Fibroblast of villous mesenchyme (primary cell): ENCODE measurements at places on chromosomes 2 and 18.

- DNase-seq = no peak
Measured at GRCh38 chr2:62300925-62301324, 105.0 kb downstream of the B3GNT2 start.

- DNase-seq = no peak
Measured at GRCh38 chr2:145235312-145235711, 715.4 kb upstream of the ZEB2 start.

GRCh38 chr2:191845248-191845715, 1.6 kb downstream of the CAVIN2 start:
- DNase-seq = peak; percentile 52

- DNase-seq = no peak
Measured at GRCh38 chr2:226747288-226747687, 52.3 kb downstream of the IRS1 start.

DNA sequence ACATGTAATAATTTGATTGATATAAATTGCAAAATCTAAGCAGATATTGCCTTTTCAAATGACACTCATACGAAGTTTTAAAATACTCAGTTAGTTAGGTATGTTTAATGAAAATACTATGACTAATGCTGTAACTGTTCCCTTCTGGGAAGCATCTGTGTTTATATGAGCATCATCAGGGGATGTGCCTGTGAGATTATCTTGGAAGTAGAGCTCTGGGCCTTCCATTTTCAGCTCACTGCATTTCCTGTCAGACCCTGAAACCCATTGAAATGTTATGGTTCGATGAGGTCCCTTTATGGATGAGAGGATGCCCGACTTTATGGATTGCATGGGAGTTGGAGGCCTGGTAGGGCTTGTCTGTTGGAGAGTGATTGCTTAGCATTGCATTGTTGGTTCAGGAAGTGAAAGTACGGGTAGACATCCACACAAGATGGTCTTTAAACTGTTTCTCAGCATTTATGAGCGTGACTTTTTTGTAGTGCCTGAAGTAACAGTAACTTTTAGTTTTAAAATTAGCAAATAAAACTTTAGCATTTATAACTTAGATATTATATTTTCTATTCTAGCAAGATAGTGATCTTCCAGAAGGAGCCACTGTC, 28.7 kb downstream of the ELP2 start:
- DNase-seq = peak; percentile 89

GRCh38 chr2:218036371-218036770, 32.7 kb upstream of the RUFY4 start:
- peak; percentile 12 for DNase-seq

DNA sequence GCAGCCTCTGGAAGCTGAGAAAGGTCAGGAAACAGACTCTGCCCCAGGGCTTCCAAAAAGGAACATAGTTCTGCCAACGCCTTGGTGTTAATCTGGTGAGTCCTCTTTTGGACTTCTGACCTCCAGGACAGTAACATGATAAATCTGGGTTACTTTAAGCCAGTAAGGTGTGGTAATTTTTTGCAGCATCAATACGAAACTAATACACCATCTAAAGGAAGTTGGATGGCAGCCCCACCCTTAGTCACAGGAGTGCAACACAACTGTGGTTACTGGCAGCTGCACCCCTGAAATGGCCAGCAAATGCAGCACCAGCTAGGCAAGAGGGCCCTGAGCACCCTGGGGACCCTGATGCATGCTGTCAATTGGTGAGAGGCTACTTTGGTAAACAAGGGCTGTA, 25.8 kb downstream of the CREG2 start:
- no peak for DNase-seq

DNA sequence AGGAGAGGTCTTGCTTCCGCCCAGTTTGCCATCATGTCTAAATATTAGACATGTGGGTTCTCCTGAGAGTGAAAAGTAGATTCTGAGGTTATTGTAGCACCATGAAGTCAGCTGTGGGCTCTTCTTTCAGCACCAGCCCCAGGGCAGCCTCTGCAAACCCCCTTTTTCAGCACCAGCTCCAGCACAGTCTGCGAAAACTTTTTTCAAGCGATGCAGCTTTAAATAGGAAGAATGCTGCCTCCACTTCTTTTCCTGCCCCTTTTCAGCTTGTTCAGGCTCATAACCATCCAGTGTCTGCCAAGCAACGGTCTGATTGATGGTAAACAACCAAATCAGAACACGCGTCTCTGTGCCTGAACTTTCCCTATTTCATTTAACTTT, at the start of gene COL5A2:
Gene COL5A2, minus strand, starts transcription at position 192 of the 381 bp plus-strand sequence. Its CDS starts 157 bp downstream, at position 35.
- DNase-seq = peak; percentile 94

DNA sequence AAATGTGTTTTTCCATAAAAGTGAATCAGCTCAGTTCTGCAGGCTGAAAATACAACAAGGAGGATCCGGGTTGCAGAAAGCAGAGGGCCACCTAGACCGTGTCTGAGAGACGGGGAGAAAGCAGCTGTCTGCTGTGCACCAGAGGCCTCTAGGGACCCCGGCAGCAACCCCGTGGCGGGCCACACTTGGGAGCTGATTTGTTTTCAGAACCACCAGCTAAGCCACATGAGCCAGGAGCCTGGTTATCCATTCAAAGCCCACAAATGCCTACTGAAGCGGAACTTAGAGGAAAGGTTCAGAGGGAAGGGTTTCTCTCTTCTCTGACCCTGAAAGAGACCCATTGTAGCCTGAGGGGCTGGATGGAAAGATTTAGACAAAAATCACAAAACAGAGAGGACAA, 28.4 kb upstream of the ID2 start:
- DNase-seq = no peak

DNA sequence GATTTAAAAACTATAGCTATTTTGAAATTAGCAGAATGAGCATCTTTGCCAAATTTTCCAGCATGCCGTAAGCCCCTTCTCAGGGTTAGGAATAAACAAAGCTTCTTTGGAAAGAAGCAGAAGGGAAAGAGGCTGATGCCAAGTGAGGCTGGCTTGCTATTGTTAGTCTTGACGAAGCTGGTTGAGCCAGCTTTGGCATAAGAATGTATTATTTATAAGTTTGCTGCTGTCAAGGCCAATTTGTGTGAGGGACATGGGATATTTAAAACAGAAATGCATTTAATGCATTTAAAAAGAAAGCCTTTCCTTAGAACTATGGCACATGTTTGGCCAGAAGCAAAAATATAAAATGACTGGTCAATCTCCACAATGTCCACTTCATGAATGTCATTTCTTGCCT, 52.5 kb upstream of the TTN start:
- no peak for DNase-seq

DNA sequence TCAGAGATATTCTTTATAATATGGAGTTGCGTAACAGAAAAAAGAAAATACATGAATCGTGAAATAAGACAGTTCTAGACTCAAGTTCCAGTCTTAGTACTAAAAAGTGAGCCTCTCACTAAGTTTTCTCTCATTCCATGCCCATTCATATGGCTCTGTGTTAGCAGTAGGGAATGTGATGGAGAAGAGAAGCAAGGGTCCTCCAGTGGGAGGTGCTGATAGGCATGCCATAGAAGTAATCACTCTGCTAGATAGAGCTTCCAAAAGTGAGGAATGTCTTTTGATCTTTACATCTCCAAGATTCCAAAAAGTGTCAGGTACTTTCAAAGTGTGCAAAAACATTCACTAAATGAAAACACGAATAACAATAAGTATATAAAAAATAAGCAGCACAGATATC, 678.4 kb downstream of the DCDC2C start:
- no peak for DNase-seq

GRCh38 chr2:232487385-232488096, at the start of gene ECEL1:
ECEL1 (minus strand) TSS chr2:232487834; CDS start chr2:232486653, 1,181 bp downstream.
- no peak for DNase-seq

DNA sequence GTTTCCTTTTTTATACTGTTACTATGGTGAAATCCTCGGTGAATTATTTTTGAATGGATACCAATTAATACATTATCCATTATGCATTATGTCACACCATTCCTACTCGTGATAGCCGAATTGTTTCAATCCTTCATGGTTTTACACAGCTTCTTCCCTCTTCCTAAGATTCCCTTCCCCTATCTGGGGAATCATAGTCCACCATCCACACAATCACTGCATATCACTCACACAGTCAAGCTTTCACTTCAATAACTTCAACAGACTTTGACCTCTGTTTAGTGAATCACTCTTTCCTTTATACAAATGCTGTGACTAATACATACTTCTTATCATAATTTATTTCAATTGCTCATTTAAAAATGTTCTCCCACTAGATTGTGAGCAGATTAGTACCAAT, 1108.1 kb upstream of the LRRTM1 start:
- no peak for DNase-seq

- DNase-seq = no peak
Measured at GRCh38 chr2:233346376-233346775, 7.9 kb upstream of the DGKD start.

GRCh38 chr2:232444409-232445148, 11.4 kb upstream of the ALPI start:
- peak; percentile 59 for DNase-seq

GRCh38 chr2:13401312-13401711, 684.6 kb downstream of the TRIB2 start:
- no peak for DNase-seq

DNA sequence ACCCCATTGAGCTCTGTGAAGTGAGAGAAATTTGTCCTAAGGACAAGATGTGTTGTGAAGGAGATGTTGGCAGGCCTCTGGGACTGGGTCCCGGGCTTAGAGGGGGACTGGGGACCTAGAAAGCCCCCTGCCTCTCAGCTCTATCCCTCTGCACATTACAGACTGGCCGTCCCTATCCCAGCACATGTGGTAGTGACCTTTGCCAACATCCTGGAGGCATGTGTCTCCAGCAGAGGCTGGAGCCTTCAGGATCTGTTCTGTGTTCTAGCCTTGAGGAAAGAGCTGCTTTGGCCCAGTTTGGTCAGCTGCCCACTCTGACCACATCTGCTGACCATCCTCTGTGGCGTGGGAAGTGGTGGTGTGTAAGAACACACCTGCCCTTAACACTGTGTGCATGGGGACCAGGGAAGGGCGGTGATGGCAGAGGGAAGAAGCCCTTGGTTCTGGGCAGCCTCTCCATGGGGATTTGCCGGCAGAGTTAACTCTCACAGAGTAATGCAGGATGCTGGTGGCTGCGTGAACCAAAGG, 33.4 kb downstream of the NCK2 start:
- DNase-seq = no peak

DNA sequence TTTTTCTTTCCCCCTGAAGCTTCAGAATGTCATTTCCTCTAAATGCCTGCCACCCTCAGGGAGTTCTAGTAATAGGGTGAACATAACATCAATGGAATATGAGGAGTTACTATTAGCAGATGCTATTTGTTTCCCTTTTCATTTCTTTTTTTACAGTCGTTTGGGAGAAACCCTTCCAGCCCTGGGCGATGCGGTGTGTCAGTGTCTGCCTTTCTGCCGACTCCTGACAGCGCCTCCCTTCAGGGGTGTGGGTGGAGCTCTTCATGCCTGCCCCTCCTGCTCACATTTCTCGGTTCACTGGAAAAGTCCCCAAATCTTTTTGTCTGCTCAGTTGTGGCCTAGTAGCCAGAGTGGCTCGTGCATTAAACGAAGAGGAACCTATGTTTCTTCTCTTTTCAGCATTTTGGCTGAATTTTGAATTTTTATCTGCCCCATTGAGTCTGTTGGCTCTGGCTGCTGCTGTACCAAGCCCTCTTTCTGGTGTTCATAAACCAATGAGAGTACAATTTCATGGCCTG, 72.3 kb downstream of the FMNL2 start:
- DNase-seq = peak; percentile 66

DNA sequence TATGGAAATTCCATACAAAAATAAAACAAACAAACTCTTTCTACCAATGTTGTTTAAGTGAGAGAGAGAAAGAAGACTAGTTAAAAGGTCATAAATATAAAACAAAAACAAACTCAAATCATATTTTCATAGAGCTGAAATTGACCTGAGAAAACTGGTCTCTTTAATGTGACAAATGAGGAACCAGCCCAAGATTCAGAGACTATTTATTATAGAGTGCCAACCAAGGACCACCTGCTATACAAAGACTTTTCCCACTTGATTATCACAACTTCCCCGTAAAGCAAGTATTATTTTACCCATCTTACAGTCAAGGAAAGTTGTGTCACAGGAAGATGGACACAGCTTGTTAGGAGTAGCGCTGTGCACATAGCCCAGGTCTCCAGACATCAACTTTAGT, 13.3 kb downstream of the ANKRD44 start:
- no peak for DNase-seq

DNA sequence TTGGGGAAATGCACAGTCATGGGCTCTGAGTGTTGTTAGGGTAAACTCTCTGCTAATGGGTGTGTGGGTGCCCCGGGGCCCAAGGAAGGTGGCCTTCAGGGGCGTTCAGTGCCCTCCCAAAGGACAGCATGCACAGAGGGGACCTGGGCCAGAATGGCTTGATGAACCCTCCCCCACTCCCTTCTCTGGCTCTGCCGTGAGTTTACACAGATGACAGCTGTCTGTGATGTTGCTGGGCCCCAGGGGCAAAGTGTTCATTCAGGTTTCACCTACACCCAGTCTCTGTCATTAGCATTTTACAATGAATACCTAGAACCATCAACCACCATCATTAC, 3.2 kb downstream of the NPPC start:
- DNase-seq = no peak

- DNase-seq = peak; percentile 90
Measured at GRCh38 chr2:48483916-48484315, 46.0 kb upstream of the STON1 start.

DNA sequence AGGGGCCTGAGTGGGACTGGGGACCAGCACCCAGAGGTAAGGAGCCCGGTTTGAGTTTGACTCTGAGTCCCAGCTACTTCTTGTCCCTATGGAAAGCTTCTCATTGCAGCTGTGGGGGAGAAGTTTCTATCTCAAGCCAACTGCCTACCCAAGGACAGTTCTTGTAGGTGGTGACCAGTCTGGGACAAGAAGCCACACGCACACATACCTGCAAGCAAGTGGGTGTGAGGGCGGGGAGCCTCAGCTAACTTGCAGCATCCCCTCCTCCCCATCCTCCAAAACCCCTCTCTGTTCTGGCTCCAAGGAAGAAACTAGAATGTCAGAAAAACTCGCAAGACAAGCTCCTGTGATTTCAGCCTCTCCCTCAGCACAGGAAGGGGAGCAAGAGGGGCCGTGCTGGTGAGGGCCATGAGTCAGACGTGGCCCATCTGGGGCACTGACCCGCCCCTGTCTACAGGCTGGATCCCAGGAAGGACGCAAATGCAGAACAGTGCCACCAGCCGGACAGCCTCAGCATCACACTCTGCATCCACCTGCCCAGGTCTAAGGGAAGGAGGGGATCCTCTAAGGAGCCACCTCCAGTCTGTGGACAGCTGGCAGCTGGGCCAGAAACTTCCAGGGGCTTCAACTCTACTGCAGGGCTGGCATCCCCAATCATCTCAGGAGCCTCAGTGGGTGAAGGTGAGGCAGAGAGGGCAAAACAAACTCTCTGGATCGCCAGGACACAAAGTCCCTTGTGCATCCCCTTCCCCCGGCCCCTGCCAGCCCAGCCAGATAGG, 103.4 kb downstream of the TNS1 start:
- peak; percentile 84 for DNase-seq

DNA sequence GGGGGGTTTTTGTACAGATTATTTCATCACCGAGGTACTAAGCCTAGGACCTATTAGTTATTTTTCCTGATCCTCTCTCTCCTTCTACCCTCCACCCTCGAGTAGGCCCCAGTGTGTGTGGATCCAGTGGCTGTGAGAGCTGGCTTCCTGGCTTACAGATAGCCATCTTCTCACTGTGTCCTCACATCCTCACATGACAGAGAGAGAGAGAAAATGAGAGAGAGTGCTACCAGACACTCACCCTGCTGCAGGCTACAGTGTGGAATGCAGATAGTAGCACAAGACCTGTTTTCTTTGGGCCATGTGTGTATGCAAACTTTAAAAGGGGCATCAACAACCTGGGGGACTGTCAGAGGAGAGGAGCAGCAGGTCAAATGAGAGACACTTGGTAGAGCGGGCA, 9.5 kb downstream of the KCNK3 start:
- DNase-seq = peak; percentile 50

GRCh38 chr18:13592246-13592645, 134.1 kb downstream of the FAM210A start:
- DNase-seq = no peak

- no peak for DNase-seq
Measured at GRCh38 chr2:133736674-133737073, 168.4 kb upstream of the NCKAP5 start.
